ENCODE measurements at places on chromosomes 13 and 19. TPM values are rescaled to one million over a fixed set of nuclear protein-coding genes. Genes with fewer than 3 reads are reported as not detected.

- no peaks in the 10 kb centered on the region for H3K27me3 ChIP-seq
- H3K36me3 ChIP-seq, result no peaks in the 10 kb centered on the region
- no peak for DNase-seq
- no peak overlapping the region for H3K4me3 ChIP-seq
- H3K4me1 ChIP-seq, result no peaks in the 10 kb centered on the region
Measured at GRCh38 chr19:23698711-23699520, 11.9 kb upstream of the ZNF675 start.

- peaks cover 14% of the 10 kb centered on the region for H3K4me1 ChIP-seq
- no peak overlapping the region for H3K27ac ChIP-seq
- H3K4me3 ChIP-seq, result no peak overlapping the region
- peaks cover 7% of the 10 kb centered on the region for H3K36me3 ChIP-seq
Measured at GRCh38 chr19:8494158-8494557, 8.3 kb downstream of the PRAM1 start.

GRCh38 chr19:49117677-49118564 is 1.0 kb downstream of the C19orf73 start:
- peak overlapping the region; percentile 75 for H3K27ac ChIP-seq
- H3K36me3 ChIP-seq, result peaks cover 4% of the 10 kb centered on the region
- peak overlapping the region; percentile 76 for H3K4me3 ChIP-seq
- peaks cover 45% of the 10 kb centered on the region for H3K4me1 ChIP-seq

- no peak overlapping the region for H3K27ac ChIP-seq
- H3K36me3 ChIP-seq, result no peaks in the 10 kb centered on the region
- H3K4me1 ChIP-seq, result no peaks in the 10 kb centered on the region
- no peaks in the 10 kb centered on the region for H3K27me3 ChIP-seq
Measured at GRCh38 chr19:21210037-21210621, 68.3 kb downstream of the ZNF431 start.

- H3K4me1 ChIP-seq, result no peaks in the 10 kb centered on the region
- DNase-seq, result no peak
- H3K36me3 ChIP-seq, result no peaks in the 10 kb centered on the region
- no peak overlapping the region for H3K27ac ChIP-seq
- H3K4me3 ChIP-seq, result no peak overlapping the region
Measured at GRCh38 chr13:43232144-43232872, 208.9 kb downstream of the DNAJC15 start.

DNA sequence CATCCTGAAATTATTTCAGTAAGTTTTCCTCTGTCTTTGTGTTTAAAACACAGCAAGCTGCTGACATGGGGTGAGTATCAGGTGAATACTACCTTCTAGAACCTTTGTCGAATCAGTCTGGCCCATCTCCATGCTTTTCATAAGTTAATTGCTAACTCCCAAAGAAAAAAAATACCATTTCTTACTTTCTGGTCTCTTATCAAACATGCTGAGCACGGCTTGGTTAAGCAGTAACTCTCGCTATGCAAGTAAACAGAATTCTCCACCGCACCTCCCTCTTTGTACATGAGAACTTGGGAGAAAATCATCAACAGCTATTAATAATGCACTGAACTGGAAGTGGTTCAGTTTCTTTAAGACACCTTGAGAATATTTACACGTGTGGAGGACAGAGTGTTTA is 88.6 kb downstream of the FGF9 start:
- no peaks in the 10 kb centered on the region for H3K36me3 ChIP-seq
- H3K4me3 ChIP-seq, result no peak overlapping the region
- H3K4me1 ChIP-seq, result no peaks in the 10 kb centered on the region

DNA sequence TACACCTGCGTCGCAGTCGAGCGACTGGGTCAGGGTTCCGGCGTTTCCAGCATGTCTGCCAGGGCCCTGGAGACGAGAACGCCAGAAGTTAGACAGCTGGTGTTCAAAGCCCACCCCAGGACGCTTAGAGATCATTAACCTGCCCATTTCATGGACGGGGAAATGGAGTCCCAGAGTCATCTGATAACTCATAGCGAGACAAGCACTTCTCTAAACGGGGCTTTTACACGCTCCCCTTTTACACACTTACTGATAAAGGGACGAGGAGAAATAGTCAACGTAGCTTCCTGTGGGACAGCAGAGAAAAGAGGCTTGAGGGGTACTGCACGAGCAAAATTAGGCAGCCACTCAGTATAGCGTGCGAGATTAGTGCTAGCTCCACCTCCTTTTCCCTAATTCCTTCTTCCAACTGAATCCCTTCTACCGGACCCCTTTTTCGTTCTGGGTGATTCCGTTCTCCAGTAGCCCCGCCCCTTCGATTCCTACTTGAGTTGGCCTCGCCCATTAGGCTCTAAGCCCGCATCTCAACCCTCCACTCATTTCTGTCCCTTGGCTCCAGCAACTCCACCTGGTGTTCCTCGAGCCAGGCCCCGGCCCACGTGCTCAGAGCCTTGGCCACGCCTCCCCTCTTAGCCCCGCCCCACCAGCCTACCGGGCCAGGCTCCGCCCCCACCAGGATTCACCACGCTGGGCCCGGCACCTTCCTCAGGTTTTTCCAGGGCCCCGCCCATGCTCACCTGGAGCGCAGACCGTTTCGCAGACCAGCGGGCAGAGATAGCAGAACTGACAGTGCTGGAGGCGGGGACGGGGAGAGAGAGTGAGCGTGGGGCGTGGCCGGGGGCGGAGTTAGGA is 3.7 kb downstream of the HRC start:
- no peak overlapping the region for H3K27ac ChIP-seq
- DNase-seq, result peak; percentile 33
- no peak overlapping the region for H3K4me3 ChIP-seq

GRCh38 chr13:37413161-37413560 is 185.4 kb downstream of the POSTN start:
- no peaks in the 10 kb centered on the region for H3K4me1 ChIP-seq
- H3K27me3 ChIP-seq, result no peaks in the 10 kb centered on the region
- no peak overlapping the region for H3K27ac ChIP-seq
- H3K36me3 ChIP-seq, result no peaks in the 10 kb centered on the region
- DNase-seq, result no peak

PRKCG gene
- total RNA-seq, result not detected

EDNRB gene
- not detected for total RNA-seq

RPS16 gene
- 2,238 TPM for total RNA-seq
